ENCODE measurements at places on chromosomes 2 and 18.

GRCh38 chr2:143545059-143545948, 416.1 kb downstream of the ARHGAP15 start:
- no peak for DNase-seq

GRCh38 chr2:159609811-159610549, 6.4 kb downstream of the BAZ2B start:
- no peak for DNase-seq

DNA sequence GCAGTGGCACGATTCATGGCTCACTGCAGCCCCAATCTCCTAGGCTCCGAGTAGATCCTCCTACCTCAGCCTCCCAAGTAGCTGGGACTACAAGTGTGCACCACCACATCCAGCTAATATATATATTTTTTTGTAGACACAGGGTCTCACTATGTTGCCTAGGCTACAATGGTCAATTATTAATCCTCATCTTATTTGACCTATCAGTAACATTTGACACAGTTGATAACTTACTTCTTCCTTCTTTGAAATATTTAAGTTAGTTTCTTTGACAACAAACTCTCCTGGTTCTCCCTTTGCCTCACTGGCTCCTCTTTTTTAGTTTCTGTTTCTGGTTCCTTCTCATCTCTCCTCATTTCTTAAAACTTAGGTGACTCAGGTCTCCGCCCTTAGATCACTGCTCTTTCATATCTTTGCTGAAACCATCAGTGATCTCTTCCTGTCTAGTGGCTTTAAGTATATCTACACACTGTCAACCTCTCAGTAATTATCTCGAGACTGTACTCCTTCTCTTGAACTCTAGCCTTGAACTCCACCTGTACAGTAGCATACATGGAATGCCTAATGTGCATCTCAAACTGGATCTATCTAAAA, 11.5 kb downstream of the PGAP1 start:
- DNase-seq = no peak

DNA sequence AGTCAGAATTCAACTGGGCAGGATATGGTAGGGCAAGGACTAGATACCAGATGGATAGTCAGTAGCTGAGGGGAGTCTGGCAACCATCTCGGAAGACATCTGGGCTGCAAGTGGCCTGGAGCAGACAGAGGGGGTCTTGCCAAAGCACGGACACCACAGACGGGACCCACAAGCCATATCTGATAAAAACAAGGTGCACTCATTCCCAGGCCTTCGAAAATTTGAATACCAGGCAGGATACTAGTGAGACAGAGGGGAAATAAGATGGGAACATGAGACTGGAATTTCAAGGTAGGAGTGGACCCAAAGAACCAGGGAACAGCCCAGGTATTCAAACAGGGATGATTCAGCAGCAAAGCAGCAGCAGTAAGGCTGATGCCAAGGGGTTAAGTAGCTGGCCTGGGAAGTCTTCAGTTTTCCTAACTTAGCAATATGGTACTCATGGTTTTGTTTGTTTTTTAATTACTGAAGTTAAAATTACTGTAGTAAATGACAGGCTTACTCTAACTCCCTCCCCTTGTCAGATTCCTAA, 144.9 kb upstream of the NCKAP5 start:
- DNase-seq = no peak

DNA sequence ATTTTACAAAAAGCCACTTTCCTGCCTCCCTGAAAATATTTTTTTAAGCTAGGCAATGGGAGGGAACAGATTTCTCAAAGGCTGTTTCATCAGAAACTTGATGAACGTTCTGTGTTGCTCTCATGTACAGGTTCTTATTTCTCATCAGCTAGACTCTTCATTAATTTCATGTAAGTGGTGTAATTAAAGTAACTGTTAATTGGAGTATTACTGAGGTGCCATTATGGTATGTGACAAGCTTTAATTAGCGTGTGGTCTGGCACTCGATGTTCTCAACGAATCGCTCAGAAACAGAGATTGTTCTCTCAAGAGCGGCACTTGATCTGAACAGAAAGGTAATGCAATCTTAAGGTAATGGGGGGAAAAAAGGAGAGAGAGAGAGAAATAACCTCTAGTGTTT, 81.9 kb upstream of the MYCN start:
- no peak for DNase-seq

- no peak for DNase-seq
Observed at GRCh38 chr2:8296306-8296705, 385.6 kb upstream of the ID2 start.

DNA sequence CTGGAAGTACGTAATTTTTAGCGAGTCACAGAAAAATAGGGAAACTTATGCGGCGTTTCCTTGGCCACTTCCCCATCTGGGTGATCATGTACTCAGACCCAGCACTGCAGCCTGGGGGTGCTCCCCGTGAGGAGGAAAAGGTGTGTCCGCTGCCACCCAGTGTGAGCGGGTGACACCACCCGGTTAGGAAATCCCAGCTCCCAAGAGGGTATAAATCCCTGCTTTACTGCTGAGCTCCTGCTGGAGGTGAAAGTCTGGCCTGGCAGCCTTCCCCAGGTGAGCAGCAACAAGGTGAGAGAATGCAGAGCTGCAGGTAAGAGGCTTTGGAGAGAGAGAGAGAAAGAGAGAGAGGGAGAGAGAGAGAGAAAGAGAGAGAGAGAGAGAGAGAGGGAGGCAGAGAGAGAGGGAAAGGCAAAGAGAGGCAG, at the start of gene IL1R2:
TSS of gene IL1R2 (plus strand) at position 240 of the 425 bp plus-strand sequence. CDS start 16,616 bp downstream, outside the sequence.
- no peak for DNase-seq

GRCh38 chr18:59387687-59388565, 28.9 kb upstream of the LMAN1 start:
- no peak for DNase-seq

- DNase-seq = no peak
Observed at GRCh38 chr2:75603477-75603876, 42.7 kb upstream of the EVA1A start.

GRCh38 chr2:194602750-194603149, 1054.3 kb upstream of the SLC39A10 start:
- peak; percentile 93 for DNase-seq

DNA sequence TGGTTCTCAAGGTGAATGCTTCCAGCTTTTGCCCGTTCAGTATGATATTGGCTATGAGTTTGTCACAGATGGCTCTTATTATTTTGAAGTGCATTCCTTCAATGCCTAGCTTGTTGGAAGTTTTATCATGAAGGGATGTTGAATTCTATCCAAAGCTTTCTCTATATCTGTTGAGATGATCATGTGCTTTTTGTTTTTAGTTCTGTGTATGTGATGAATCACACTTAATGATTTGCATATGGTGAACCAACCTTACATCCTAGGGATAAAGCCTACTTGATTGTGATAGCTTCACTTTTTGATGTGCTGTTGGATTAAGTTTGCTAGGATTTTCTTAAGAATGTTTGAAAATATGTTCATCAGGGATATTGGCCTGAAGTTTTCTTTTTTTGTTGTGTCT, 112.1 kb downstream of the MBD2 start:
- DNase-seq = no peak

GRCh38 chr2:28206762-28207161, 185.9 kb upstream of the FOSL2 start:
- no peak for DNase-seq

- DNase-seq = no peak
Observed at GRCh38 chr2:11701206-11701605, 31.2 kb upstream of the NTSR2 start.

- DNase-seq = no peak
Observed at GRCh38 chr2:26861610-26862224, 13.8 kb downstream of the DPYSL5 start.
